ENCODE measurements at places on chromosomes 6 and 20. TPM values are rescaled to one million over a fixed set of nuclear protein-coding genes. Genes with fewer than 3 reads are reported as not detected.

The PREX1 gene
- total RNA-seq = 23.7 TPM

The DOK5 gene
- 0.83 TPM for total RNA-seq

- H3K36me3 ChIP-seq = no peaks in the 10 kb centered on the region
- H3K27ac ChIP-seq = no peak overlapping the region
- H3K27me3 ChIP-seq = no peaks in the 10 kb centered on the region
- DNase-seq = no peak
- no peak overlapping the region for H3K4me3 ChIP-seq
- H3K4me1 ChIP-seq = no peaks in the 10 kb centered on the region
Observed at GRCh38 chr6:140401761-140402160, 1027.3 kb upstream of the CITED2 start.

GRCh38 chr6:14763139-14763538 lies 482.7 kb upstream of the JARID2 start:
- H3K4me1 ChIP-seq = no peaks in the 10 kb centered on the region
- H3K36me3 ChIP-seq = no peaks in the 10 kb centered on the region
- no peak for DNase-seq
- no peaks in the 10 kb centered on the region for H3K27me3 ChIP-seq

GRCh38 chr6:37050045-37050853 lies 44.8 kb downstream of the FGD2 start:
- H3K4me1 ChIP-seq = peaks cover 23% of the 10 kb centered on the region
- H3K36me3 ChIP-seq = no peaks in the 10 kb centered on the region
- no peak for DNase-seq
- no peaks in the 10 kb centered on the region for H3K27me3 ChIP-seq

Data from esophagus muscularis mucosa (tissue), 4 donors.